ENCODE measurements at places on chromosomes 12 and 14. TPM values are rescaled to one million over a fixed set of nuclear protein-coding genes. Genes with fewer than 3 reads are reported as not detected.

GRCh38 chr12:3311491-3312103 is 179.4 kb upstream of the PRMT8 start:
- DNase-seq = no peak

DNA sequence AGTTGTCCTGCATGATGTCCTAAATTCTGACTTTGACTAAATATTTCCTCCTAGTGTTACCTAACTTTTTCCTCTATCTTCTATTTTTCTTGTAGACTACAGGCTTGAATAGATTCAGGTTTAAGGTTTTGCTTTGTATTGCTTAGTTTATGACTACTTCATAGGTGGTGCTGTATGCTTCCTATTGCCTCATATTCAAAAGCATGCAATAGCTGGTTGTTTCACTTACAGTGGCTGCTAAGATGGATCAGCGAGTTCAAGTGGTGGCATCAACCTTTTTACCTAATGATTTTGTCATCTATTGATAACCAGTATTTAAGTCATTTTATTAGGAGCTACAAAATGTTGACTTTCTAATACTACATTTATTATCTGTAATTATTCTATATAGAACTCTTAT is 36.3 kb upstream of the BICD1 start:
- no peak for DNase-seq

GRCh38 chr14:34994668-34995067 is 11.9 kb downstream of the SRP54 start:
- DNase-seq = no peak

DNA sequence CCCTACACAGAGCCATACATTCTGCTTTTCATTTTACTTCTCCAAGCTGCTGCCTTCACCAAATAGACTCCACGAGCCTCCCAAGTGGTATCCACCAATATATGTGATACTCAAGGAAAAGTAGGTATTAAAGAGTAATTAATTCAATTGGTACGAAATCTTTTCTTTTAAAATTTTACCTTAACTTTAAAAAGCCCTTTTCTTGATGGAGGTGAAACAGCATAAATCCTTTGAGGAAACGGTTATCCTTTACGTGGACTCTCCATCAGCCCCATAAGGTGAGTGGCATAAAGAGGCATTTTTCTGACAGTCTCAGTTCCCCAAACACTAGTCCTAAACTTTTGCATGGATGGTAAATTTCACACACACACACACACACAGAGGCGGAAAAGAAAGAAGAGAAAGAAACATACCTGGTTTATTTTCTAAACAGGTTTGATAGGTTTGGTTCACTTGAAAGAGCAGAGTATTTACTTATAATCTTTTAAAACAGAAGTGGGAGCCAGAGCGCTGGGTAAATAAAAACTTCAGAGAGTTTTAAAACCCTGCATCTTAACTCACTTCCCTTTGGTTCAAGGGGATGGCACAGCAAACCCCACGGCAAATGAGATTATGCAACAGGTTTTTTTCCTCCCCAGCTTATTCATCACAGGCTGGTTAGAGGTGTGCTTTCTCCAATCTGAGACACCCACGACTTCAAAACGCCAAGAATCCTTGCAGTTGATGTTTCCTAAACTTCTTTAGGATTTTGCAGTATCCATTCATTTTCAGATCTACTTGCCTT is 1.9 kb downstream of the DUSP16 start:
- DNase-seq = peak; percentile 58

DNA sequence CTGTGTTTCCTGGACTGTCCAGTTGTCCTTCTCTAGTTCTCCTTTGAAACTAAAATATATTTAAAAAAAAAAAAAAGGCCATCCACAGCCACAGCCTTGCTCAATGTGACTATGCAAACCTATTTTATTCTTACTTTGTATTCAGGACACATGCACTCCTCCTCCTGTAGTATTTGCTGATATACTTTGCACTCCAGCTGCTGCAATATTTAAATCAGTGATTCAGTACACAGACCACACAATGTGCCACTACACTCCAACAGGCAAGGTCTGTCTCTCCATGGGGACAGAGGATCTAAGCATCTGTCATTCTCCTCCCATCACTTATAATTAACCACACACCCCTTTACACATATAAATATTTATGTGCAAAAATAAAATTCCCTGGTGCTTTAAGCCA is 40.2 kb upstream of the CCDC196 start:
- no peak for DNase-seq

DNA sequence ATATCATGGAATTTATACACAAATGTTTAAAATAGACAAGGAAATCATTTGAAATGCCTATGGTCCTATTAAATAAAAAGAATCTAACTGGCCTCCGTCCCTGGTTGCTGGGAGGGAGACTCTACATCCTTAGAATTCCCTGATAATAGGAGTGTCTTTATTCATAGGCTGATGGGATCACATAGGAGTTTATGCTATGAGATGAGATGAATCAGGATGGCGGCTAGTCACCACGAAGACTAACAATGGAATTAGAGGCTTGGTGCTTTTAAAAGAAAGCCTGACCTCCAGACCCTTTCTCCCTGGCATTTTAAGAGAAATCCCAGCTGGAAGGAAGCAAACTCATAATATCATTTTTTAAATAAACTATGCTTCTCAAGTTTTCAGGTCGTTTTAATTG is 69.7 kb downstream of the SEC23A start:
- no peak for DNase-seq

PTPN21 gene
- 0.34 TPM for total RNA-seq

RPL10L gene
- not detected for total RNA-seq

ANO2 gene
- not detected for total RNA-seq

TMTC2 gene
- total RNA-seq = 3.0 TPM

KCNJ8 gene
- not detected for total RNA-seq

RNASE12 gene
- not detected for total RNA-seq
